ENCODE measurements at places on chromosomes 5 and 9.

DNA sequence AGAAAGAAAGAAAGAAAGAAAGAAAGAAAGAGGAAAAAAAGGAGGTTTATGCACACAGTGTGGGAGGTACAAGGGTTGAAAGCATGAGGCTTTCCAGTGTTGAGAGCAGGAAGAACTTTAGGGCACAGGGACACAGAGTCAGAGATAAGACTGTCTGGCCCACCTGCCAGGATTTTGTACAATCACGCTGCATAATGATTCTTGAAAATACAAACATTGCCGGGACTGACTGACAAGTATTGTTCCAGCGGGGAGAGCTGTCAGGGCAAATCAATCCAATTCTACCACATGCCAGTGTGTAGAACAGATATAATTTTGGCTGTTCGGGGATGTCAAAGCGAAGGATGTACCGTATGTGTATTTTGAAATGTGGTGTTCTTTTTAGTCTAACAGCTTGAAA, 254.7 kb downstream of the NTRK2 start:
- no peak for DNase-seq

GRCh38 chr5:91357012-91357634, 26.0 kb downstream of the ARRDC3 start:
- no peak for DNase-seq

DNA sequence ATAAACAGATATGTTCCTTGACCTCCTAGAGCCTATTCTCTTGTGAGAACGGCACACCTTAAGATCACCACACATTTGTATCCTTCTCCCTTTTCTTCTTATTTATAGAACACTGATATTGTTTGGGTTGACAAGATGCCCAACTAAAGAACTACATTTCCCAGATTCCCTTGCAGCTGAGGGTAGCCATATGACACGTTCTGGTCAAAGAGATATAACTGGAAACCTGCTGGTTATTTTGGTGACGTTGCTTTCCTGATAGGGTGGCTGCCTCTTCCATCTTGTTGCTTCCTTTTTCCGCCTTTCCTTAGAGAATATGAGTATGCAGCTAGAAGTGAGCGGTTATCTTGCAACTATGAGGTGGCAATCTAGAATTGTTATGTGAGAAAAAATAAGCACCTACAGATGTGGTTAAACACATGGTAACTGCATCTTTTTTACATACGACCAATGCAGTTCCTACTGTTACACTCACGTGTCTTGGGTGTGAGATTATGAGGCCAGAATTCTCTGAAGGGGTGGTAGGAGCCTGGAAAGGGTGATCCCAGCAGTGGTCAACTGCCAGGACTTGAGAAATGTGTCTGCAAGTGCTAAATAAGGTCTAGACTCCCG, 72.9 kb downstream of the SEC61B start:
- DNase-seq = peak; percentile 11

- no peak for DNase-seq
These were observed 111.0 kb upstream of the PTCH1 start for GRCh38 chr9:95627802-95628201.

GRCh38 chr9:4755026-4755609, 14.1 kb upstream of the AK3 start:
- no peak for DNase-seq

GRCh38 chr5:125219710-125220109, 473.3 kb upstream of the ZNF608 start:
- no peak for DNase-seq

DNA sequence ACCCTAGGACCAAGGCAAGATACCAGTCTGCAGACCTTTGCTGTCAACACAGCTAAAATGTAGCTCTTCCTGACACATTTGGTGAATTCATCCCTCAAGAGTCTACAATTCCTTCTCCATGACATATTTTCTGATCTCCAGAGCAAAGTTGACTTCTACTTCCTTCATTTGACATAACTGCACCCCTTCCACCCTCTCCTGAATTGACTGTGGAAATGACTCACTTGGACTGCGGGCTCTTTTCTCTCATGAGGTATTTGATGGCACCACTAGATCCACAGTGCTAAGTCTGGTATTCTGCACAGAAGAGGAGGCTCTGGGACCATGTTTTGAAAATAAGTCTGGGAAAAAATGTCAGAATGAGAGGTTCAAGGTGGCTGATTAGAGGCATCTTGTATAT, 338.4 kb upstream of the TRPC7 start:
- DNase-seq = no peak

DNA sequence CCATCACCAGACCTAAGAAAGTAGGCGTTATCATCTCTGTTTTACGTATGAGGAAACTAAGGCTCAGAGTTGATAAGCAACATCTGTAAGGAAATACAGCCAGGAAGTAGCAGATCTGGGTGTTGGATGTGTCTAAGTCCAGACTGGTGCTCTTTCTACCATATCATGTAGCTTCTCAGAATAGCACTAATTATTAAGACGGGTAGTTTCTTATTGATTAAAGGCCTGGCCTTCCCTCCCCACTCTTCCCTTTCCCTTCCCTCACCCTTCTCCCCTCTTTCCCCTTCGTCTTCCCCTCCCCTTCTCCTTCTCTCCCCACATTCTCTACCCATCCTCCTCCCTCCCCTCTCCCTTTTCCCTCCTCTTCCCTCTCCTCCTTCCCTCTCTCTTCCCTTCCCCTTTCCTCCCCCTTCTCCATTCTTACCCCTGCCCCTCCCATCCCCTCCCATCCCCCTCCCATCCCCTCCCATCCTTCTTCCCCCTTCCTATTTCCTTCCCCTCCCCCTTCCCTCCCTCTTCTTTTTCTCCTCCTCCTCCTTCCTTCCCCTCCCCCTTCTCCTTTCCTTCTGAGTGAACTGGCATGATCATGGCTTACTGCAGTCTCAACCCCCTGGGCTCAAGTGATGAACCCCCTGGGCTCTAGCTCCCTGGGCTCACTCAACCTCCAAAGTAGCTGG, 79.4 kb downstream of the SNX24 start:
- no peak for DNase-seq

- DNase-seq = peak; percentile 90
These were observed 177.9 kb downstream of the PCSK1 start for GRCh38 chr5:96254980-96255691.

DNA sequence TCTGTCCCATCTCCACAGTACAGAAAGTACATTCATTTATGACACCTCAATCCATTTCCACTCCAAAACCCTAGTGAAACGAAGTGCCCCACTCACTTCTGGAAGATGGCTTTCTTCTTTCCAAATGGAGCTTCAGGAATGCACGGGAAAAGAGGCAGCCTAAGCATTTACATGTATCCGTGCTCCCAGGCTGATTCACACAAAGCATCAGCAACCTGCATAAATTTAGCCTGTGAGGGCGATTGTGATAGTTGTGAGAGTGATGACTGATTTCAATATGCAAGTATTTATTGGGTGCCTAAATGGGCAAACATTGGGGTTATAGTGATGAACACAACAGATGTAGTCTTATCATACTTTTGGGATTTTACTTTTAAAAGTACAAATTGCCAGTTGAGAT, 86.6 kb downstream of the PLPPR1 start:
- DNase-seq = no peak

GRCh38 chr9:127794001-127794791, 8.4 kb downstream of the CDK9 start:
- DNase-seq = no peak

DNA sequence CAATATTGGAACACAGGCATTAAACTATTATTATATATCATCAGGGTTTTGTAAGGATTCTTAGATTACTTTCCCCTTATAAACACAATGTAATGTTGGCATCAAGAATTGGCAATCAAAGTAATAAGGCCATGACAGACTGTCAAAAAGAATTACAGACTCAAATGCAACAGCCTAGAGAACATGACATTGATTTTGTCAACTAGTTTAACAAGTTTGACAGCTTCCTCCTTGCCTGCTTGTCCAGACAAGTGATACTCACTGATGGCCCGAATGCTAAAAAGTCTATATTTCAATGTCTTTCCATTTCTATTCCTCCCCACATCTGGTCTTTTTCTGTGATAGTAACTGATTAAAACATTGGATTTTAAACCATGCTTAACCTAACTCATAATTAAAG, 6.4 kb upstream of the ANKRD31 start:
- no peak for DNase-seq

DNA sequence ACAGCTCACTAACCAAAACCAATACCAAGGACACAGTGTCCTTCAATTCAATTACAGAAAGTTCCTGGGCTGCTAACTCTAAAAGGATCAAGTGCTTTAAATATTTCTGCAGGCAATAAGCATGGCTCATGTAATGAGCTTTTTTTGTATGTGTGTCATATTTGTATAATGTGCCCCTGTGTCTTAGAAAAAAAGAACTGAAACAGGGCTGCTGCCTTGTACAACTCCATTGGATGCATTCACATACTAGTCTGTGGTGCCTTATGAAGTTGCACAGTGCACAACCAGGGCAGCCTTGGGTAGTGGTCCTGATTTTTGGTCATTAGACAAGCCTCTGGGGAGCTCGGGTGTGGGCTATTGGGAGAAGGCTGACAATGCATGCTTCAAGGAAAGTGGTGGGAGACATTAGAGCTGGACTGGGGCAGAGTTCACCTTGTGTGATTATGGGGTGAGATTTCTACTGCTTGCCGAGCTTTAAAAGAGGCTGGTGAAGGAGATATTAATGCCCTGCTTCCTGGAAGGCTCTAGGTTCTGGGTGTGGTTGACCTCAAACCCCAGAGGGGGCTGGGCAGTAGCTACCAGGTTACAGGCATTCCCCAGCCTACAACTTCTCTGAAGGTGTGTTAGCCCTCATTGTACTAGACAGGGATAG, 3.6 kb upstream of the CPEB4 start:
- no peak for DNase-seq

GRCh38 chr5:12675959-12676358, 771.7 kb upstream of the CTNND2 start:
- no peak for DNase-seq

DNA sequence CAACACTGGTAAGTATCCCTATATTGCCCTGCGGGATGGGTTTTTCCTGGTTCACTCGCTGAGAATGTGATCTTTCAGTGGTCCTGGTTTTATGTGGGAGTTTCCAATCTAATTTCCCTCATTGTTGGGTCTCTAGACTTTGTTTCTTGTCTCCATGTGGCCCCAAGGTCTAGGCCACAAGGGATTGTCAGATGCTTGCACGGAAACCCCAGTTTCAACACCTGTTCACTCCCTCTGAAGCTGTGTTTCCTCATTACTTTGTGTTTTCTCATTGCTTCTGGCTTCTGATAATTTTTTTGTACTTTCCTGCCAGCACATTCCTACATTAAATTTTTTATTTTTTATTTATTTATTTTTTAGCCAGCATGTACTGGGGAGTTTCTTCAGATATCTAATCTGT, 191.5 kb downstream of the TTLL11 start:
- no peak for DNase-seq

- DNase-seq = no peak
These were observed 128.0 kb downstream of the RFX3 start for GRCh38 chr9:3397766-3398165.

DNA sequence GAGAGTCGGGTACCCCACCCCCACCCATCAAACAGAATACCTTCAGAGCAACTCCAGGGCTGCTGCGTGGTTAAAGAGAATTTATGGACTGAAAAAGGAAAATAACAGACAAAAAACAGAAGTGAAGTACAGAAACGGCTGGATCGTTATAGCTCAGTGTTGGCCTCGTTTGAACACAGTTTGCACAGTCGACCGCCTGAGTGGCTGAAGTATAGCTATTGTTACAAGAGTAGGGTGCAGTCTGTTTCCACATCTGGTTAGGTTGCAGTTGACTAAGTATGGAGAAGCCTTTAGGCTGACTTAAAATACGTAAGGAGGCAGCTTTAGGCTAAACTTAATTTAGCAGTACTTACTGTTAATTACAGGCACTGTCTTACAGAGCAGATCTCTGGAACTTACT, 121.2 kb downstream of the GCNT1 start:
- no peak for DNase-seq

DNA sequence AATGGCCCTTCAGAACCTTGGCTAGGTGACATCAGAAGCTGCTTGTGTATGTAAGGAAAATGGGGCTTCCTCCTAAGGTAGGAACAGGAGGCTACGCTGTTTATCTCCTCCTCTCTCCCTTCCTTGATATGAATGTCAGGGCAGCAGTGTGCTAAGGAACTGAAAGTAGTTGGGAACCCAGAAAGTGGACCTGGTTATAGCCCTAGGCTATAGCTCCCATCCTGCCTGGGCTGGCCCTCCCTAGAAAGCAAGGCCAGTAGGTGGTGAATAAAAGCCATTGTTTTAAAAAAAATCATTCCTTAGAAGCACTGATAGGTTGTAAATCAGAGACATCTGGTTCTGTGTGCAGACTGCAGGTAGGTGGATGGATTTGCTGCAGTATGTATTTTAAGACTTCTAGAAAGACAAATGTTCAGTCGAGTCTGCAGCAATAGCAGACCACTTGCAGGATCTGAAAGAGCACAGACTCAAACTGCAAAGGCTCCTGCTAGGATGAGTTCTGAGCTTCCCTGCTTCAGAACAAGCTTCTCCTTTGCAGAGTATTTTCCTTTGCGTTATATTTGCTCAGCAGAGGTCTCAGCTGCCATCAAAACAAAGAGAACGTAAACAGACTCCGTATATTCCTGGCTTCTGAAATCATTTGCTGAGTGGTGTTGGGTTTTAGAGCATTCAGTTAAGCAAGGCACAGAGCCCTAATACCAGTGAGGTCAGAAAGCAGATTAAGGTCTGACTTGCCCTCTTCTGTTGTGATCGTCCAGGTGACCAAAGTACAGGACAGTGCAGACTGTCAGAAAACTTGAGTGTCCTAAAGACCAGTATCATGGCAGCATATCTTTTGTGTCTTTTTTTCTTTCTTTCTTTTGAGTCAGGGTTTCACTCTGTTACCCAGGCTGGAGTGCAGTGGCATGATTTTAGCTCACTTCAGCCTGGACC, 20.1 kb upstream of the CFAP157 start:
- DNase-seq = no peak

DNA sequence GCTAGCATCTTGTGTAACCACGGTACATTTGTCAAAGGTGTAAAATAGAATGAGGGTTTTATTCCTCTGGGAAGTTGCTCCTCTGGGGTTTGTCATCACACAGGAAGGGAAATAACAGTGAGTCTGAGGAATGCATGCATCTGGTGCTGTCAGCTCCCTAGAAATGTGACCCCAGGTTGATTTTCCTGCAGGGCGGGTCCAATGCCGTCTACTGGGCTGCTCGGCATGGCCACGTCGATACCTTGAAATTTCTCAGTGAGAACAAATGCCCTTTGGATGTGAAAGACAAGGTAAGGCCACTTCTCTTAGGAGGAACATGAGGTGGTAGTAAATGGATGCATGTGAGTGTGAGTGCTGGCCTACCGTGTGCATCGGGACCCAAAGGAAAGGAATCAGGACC, 78.8 kb upstream of the CTSL start:
- DNase-seq = no peak

DNA sequence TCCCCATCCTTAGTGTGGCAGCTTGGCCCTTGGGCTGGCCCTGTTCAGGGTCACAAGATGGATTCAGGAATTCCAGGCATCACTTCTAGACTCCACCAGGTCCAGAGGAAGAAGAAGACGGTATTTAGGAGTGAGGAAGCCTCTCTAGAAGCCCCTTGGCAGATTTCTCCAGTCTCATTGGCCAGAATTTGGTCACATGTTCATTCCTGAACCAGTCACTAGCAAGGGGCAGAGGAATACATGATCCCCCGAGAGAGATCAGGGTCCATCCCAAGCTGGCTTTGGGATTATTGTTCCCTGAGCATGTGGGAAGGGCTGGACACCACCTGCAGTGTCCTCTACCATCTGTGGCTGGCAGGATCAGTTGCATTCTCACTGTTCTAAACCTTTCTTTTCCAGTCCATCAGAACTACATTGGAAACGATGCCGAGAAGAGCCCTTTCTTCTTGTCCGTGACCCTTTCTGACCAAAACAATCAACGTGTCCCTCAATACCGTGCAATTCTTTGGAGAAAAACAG, 48.5 kb downstream of the GARNL3 start:
- no peak for DNase-seq

- DNase-seq = peak; percentile 40
These were observed 27.2 kb downstream of the NEK6 start for GRCh38 chr9:124284940-124285441.
